ENCODE measurements at places on chromosomes 4 and X.

- no peak for DNase-seq
Observed at GRCh38 chr4:14087921-14088320, 460.4 kb upstream of the BOD1L1 start.

DNA sequence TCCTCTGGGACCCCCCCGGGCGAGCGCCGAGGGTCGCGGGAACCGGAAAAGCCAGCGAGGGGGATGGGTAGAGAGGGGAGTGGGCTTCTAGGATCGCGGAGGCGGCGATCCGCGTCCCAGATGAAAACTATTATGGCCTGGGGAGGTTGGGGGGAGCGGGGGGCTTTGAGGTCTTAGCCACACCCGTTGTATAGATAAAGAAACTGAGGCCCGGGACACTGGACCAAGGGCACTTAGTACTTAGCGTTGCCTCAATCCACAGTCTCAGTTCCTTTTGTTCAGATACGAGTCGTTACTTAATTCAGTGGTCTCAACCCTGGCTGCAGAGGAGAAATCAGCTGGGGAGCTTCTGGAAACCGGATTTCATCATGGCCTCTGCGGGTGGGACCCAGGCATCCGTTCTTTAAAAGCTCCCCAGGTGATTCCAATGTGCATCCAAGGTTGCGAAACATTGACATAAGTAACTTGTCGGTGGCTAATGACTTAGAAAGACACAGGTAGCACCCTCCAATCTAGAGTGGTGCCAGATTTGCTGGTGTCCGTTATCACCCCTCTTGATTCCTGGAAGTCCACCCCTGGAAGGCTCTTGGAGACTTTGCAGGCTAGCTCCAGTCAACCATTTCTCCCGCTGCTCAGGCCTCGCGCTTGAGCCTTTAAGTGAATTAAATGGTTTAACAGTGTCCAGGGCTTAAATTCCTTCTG is 90.7 kb downstream of the GEMIN8 start:
- peak; percentile 43 for DNase-seq

GRCh38 chr4:122705009-122705408 is 27.5 kb upstream of the BBS12 start:
- no peak for DNase-seq

DNA sequence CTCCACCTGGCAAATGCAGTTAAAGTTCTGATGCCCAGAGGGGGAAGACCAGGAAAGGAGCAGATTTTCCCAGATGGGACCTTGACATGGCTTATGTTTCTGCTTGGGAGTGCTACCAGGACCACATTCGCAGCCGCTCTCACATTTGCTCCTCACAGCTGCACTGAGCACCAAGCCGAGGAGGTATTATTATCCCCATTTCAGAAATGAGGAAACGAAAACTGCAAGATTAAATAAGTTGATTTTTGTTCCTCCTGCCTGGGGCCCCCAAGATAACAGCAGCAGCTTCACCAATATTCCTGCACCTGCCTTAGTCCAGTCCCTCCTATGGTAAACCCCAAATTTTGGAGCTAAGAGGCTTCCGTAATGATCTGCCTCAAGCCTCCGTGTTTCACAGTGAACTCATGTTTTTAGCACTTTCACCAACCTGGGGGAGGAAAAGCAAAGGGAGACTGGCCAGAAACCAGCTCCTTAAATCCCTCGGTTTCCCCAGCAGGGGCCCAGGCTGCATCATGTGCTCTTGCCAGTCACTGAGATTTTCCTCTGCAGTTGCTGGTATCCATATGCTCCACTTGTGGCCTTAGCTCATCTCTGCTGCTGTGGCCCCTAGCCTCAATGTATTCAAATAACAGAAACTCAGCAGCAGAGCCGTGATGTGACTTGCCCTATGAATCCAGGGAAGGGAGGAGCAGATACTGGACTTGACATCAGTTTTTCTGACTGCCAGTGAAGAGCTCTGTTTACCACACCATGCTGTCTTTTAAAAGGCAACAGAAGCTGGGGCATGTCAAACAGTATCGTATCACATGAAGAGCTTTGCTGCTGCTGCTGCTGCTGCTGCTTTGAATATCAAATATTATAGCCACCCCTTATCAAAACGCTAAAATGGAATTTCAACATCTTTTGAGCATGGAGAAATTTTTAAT is 95.5 kb upstream of the KLHL13 start:
- no peak for DNase-seq

DNA sequence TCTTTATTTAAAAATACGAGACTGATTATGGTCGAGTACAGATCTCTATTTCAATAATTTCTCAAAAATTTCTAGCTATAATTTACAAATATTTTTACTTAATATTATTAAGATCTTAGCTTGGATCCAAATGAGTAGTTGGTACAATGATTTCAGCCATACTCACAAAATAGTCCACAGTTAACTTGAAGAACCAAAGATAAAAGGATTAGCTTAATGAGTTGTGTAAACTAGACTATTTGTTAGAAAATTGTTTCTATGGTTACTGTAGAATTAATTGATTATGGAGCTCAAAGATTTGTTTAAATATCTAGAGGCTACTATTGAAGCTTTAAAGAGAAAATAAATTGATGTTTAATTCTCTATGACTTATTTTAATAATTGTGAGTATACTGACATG is 1.6 kb downstream of the UGT2B10 start:
- DNase-seq, result no peak

DNA sequence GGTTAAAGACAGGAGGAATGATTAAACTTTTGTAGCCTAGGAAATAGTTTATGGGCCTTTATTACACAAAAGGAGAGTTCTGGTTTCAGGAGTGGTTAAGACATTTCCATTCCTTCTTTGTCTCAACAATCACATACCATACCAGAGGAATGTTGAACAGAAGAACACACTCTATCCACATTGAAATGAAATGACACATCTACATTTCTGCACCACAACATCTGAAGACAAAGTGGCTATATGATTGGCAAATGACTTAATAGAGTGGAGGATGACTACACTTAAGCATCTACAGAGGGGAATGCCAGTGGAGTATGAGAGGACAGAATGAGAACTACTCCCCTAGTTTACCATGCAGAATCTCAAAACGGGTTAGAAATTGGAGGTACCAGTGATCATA is 8.0 kb downstream of the CYP2U1 start:
- no peak for DNase-seq

DNA sequence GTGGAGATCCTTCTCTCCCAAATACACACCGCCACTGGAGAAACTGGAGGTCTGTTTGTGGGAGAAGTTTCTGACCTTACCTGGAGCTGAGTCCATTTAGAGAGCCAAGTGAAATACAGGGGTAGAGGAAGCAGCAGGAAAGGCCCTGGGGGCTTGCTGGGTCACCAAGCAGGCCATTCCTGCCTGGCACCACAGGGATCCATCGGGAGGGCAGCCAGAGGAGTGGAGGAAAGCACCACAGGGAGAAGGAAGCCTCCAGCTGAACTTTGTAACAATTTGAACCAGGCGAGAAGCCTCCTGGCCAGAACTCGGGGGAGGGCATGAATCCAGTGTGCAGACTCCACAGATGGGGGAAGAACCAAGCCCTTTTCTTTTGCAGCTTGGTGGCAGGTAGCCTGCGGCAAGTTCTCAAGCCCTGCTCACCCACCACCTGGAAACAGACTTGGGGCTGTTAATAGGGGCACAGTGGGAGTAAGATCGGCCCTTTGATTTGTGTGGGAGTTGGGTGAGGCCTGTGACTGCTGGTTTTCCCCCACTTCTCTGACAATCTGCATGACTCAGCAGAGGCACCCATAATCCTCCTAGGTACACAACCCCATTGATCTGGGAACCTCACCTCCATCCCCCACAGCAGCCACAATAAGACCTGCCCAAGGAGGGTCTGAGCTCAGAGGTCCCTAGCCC is 94.6 kb downstream of the IRS4 start:
- no peak for DNase-seq

GRCh38 chr4:150582146-150582872 is at the start of gene MAB21L2:
Gene MAB21L2, plus strand, starts transcription at chr4:150582151. Its CDS starts 879 bp downstream, at chr4:150583030.
- no peak for DNase-seq

GRCh38 chrX:149504915-149505651 is at the start of gene IDS:
Gene IDS, minus strand, starts transcription at chrX:149505306. Its CDS starts 169 bp downstream, at chrX:149505137.
- peak; percentile 91 for DNase-seq

DNA sequence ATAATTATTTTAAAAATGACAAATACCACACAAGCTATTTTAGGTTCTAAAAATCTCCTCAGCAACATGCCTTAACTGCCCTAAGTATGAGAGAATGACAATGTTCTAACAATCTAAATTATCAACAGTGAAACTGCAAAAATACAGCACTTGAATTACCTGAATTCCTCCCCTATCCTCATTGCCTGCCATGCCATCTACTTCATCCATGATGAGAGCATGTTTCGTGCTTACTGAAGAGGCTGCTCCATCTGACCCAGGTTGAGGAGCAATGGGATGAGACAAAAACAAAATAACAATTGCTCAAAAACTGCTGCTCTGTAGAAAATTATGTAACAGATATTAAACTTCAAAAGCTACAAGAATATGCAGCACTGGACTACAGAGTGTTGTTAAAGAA is 63.3 kb downstream of the RFC1 start:
- no peak for DNase-seq

DNA sequence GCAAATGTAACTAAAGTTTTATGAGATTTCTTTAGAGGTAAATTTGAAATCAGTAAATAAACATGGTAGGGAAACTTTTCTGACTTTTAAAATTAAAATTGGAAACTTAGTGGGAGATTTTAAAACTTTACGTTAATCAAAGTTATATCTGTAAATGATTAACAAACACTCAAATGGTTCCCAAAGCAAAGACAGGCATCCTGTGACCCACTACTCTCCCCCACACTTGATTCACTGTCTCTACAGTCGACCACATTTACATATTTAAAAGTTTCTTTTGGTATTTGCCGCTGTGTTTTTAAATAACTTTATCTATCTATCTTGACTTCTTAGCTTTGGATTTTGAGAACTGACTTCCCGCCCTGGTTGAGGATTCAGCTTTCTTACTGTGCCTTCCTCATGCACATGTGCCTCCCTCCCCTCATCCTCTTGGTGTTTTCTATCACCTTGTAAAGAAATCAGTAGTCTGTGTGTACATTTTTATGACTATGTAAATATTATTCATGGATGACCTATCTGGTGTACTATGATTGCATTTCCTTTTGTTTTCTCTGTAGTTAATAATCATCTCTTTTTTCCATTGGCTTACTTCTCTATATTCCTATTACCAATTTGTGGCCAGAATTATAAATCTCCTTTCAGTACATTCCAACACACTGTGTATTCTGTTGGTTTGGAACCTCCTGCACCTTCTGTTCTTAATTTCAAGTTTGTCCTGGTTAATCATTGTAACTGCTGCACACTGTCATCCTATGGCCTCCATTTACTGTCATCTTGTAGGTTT is 72.6 kb downstream of the WWC2 start:
- peak; percentile 49 for DNase-seq

- no peak for DNase-seq
Observed at GRCh38 chrX:154113729-154114128, 16.2 kb upstream of the MECP2 start.

DNA sequence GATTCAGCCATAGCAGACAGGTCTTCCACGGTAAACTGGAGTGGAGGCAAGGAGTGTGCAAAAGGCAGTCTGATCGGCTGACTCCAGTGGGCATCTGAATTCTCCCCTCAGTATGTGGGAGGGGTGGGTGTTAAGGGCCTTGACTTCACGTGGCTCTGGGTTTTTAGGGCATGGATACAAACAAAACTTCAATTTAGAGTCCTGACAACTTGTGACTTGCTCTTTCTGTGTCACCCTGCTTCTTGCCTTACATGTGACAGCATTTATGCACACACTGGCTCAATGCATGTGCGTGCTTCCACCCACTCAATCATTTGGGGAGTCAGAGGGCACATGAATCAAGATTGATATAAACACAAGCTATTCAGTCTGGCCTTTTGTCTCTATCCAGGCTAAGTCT is 17.5 kb downstream of the PLP1 start:
- DNase-seq, result no peak

DNA sequence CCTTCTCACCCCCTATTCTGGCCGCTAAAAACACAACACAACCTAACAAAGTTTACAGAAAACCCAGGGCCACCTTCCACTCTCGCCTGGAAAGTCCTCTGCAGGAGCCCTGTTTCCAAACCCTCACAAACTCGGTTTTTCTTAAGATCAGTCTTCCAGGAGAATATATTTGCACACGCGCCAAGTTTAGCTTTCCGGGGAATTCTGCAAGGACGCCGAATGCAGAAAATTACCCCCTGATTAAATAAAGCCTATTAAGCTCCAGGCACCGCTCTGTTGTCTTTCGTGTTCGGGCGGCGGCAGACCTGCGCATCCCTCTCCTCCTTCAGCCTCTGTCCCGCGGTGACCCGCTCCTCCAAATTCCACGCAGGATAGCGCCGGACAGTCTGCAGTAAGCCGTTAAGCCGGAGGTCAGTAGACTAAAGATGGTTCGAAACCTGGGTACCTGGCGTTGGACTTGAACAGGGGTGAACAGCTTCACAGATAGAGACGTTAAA is 5.0 kb downstream of the MSX1 start:
- no peak for DNase-seq

GRCh38 chr4:176377780-176378179 is 58.0 kb downstream of the SPCS3 start:
- DNase-seq, result peak; percentile 49

- peak; percentile 72 for DNase-seq
Observed at GRCh38 chrX:123884809-123885408, 25.1 kb downstream of the XIAP start.

GRCh38 chr4:139083956-139084803 is 68.6 kb downstream of the NOCT start:
- DNase-seq, result peak; percentile 92

DNA sequence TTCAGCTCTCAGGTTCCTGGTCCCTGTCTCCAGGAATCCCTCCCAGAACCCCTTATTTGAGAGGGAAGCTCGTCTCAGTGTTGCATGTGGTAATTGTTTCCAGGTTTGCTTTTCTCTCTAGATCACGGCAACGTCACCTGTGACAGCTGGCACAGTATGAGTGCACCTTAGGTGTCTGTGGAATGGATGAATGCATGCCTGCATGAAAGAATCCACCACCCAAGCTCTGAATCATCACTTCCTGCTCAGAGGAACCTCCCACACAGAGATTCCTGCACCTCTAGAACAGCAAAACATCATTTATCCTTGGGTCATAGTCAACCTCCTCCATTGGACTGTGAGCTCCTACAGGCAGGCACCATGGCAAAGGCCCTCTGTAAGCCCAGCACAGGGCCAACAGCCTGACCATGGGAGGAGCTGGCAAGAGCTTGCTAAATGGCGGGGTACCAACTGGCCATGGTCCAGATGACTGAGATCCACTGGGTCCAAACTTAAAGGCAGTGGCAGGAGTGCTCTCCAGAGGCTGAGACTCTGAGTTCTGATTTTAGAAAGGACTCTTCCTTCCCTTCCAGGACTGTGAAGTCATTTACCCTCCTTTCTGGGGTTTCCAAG is 116.2 kb downstream of the SLC2A9 start:
- DNase-seq, result peak; percentile 9

GRCh38 chrX:69290292-69290691 is 125.0 kb upstream of the PJA1 start:
- DNase-seq, result peak; percentile 21
